ENCODE measurements at places on chromosomes 5 and 9.

GRCh38 chr9:91891915-91892314 lies 58.1 kb downstream of the ROR2 start:
- DNase-seq, result no peak

DNA sequence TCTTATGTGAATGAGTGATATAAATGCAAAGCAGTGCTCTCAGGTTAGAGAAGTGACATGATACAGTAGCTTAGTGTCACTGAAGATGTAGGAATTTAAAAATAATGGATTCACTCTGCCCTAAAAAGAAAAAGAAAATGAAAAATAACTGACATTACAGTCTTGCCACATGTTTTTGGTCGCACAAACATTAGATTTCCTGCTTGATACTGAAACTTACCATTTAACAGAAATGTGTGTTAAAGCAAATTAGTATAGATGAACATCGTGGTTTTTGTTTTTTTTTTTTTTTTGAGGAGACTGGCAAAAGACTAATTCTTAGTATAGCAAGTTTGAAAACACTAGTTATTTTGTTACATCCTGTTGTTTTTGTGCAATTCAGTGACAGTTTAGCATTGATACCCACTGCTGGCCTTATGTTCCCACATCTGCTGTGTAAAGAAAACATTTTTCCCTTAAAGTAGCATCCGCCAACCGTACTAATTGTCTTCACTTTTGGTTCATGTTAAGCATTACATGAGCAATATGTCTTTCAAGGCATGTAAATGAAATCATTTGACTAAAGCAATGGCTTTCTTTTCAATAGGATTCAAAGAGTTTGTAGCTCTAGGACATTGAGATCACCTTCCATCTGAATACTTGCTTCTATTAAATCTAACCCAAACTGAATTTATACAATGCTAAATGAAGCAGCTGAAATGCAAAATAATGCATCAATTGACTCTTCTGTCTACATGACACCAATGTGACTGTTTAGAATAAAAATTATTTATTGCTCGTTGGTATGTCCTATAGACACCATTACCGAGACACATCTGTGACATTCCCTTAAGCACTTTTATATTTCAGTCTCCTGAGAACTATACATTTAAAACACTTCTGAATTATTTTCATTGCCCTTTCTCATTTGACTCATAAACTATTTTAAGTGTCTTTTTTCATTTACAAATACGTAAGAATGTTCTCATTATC lies 859.1 kb downstream of the MAT2B start:
- DNase-seq, result no peak

- peak; percentile 91 for DNase-seq
Measured at GRCh38 chr5:150458802-150459557, 9.4 kb upstream of the RPS14 start.

GRCh38 chr5:159774476-159775031 lies 141.7 kb upstream of the ADRA1B start:
- no peak for DNase-seq

GRCh38 chr5:62093976-62094375 lies 212.0 kb upstream of the KIF2A start:
- DNase-seq, result no peak

DNA sequence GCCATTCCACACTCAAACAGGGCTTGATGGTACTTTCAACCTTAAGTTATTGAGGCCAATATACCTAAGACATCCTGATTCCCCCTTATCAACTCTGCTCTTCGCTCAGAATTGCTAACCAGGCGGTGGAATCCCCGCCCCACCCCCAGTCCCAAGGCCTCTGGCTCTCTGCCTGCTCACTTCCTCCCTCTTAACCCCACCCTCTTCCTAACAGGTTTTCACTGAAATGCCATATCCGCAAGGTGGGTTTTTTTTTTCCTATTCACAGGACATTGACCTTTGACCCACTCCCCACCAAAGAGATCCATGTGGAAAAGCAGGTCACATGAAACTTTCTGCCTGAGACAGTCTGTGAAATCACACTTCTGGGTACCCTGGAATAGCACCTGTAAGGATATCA lies 66.6 kb upstream of the IFNK start:
- no peak for DNase-seq

GRCh38 chr9:121153642-121154041 lies 48.0 kb downstream of the RAB14 start:
- DNase-seq, result no peak

GRCh38 chr9:94868464-94868863 lies 142.0 kb downstream of the AOPEP start:
- DNase-seq, result no peak

DNA sequence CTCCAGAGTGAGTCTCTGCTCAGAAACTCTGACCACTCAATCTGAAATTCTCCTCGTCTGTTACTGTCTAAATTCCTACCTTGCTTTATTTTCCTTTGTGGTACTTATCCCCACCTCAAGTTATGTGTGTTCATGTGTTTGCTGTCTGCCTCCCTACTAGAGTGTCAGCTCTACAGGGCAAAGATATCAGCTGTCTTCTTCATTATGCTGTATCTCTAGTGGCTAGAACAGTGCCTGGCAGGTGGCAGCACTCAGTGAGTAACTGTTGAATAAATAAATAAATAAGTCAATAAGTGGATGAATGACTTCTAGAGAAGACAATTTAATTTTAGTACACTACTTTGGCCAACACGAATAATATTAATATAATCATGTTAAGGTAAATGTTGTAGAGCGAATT lies 92.3 kb downstream of the BOD1 start:
- no peak for DNase-seq

GRCh38 chr9:132046456-132046855 lies 33.2 kb downstream of the MED27 start:
- DNase-seq, result no peak

Measured in activated naive CD8-positive, alpha-beta T cell treated with anti-CD3 and anti-CD28 coated beads, Interleukin-2, amount 10 ng/mL, durations not matched to agents 7 days and 5 days (primary cell).